ENCODE measurements at places on chromosomes 16 and 17.

DNA sequence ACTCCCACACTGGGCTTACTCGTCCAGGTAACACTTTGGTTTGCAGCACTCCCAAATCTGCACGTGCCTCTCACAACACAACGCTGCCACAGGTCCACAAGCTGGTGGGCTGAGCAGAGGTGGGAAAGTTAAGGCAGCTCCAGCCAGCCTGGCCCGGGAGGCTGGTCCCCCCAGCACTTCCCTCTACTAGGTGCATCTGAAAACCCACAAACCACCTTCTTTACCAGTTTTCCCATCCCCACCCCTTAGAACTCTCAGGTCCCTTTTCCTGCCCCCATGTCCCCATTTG is 1.4 kb upstream of the GAA start:
- DNase-seq = no peak
- peaks cover 20% of the 10 kb centered on the region for H3K4me1 ChIP-seq
- H3K4me3 ChIP-seq = no peak overlapping the region
- H3K27ac ChIP-seq = no peak overlapping the region
- no peaks in the 10 kb centered on the region for H3K36me3 ChIP-seq
- no peaks in the 10 kb centered on the region for H3K27me3 ChIP-seq

DNA sequence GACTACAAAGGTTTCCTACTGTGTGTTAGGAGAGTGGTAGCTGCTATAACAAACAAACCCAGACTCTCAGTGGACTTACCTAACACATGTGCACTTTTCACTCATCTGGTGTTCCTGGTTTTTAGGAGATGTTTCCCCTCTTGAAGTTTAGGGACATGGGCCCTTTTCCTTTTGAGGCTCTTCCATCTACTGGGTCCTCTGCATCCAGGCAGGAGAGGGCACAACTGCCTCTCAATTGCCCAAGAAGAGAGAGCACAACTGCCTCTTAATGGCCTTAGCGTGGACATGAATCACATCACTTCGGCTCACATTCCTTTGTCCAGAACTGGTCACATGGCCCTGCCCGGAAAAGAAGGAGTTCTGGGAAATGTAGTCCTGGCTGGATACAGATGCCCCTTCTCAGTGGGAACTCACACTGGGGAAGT is 9.8 kb upstream of the TNRC6C start:
- no peaks in the 10 kb centered on the region for H3K27me3 ChIP-seq
- DNase-seq = peak; percentile 26
- no peaks in the 10 kb centered on the region for H3K4me1 ChIP-seq
- no peaks in the 10 kb centered on the region for H3K36me3 ChIP-seq
- no peak overlapping the region for H3K27ac ChIP-seq

- DNase-seq = no peak
- no peak overlapping the region for H3K4me3 ChIP-seq
- H3K36me3 ChIP-seq = no peaks in the 10 kb centered on the region
- H3K4me1 ChIP-seq = no peaks in the 10 kb centered on the region
- H3K27me3 ChIP-seq = no peaks in the 10 kb centered on the region
These were observed 698.8 kb upstream of the GOT2 start for GRCh38 chr16:59432896-59433295.

- no peaks in the 10 kb centered on the region for H3K36me3 ChIP-seq
- no peaks in the 10 kb centered on the region for H3K4me1 ChIP-seq
- no peak overlapping the region for H3K27ac ChIP-seq
- no peaks in the 10 kb centered on the region for H3K27me3 ChIP-seq
- no peak for DNase-seq
These were observed 183.2 kb downstream of the CYB561 start for GRCh38 chr17:63262751-63263476.

DNA sequence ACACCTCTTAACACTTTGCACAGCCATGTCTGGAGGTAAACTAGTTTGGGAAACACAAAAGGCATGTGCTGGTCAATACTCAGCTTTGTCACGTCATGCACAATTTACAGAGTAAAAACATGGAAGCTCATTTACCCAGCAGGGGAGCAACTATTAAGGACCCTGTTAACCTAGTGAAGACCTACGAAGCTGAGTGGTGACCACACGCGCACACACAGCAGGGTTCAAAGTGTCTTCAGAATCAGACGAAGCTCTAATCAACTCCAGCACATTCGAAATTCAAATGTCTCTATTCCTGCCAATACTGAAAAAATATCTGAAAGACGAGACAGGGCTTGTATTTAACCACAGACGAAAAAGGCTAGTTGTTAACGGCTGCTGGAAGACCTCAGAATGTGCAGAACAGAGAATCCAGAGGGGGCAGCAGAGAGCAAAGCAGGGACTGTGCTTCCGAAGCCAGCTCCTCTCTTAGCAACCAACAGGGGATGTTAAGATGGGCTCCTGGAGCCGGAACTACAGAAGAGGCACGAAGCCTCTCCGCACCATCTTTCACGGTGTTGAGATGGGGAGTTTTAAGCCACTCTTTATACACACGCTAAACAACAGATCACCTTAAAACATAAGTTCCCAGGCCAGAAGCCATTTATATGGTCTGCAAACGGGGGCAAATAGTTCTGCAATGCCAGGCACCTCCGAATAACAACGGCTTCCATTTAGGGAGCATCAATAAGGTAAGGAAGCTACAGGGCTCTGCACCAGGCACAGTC is 45.7 kb downstream of the CMTM4 start:
- H3K27ac ChIP-seq = no peak overlapping the region
- H3K36me3 ChIP-seq = no peaks in the 10 kb centered on the region
- no peak overlapping the region for H3K4me3 ChIP-seq
- DNase-seq = peak; percentile 76
- H3K4me1 ChIP-seq = peaks cover 50% of the 10 kb centered on the region

- no peak for DNase-seq
- no peak overlapping the region for H3K4me3 ChIP-seq
- peaks cover 32% of the 10 kb centered on the region for H3K4me1 ChIP-seq
These were observed 2.9 kb downstream of the CRHR1 start for GRCh38 chr17:45787044-45787443.

- DNase-seq = peak; percentile 55
- H3K4me1 ChIP-seq = peaks cover 16% of the 10 kb centered on the region
- peak overlapping the region; percentile 95 for H3K27ac ChIP-seq
- no peaks in the 10 kb centered on the region for H3K27me3 ChIP-seq
- peaks cover 16% of the 10 kb centered on the region for H3K36me3 ChIP-seq
- H3K4me3 ChIP-seq = peak overlapping the region; percentile 84
These were observed 1.1 kb downstream of the MAPK3 start for GRCh38 chr16:30121741-30122571.

DNA sequence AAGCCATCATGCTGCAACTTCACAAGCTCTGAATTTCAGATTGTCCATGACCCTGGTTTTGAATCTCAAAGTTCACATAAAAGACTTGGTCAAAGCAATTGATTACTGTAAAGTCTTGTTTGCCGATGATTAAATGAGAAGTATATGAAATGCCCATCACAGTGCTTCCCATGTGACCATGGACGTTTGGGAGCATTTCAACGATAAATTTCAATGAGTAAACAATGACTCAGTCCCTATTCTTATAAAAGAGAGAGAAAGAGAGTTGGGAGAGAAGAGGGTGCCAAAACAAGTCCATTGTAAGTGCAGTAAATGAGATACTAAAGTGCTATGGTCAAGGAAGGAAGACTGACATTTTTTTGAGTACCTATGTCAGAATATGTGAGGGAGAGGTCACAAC is 276.9 kb downstream of the SOX9 start:
- DNase-seq = no peak
- H3K27me3 ChIP-seq = no peaks in the 10 kb centered on the region
- no peak overlapping the region for H3K4me3 ChIP-seq
- no peaks in the 10 kb centered on the region for H3K36me3 ChIP-seq
- no peak overlapping the region for H3K27ac ChIP-seq

DNA sequence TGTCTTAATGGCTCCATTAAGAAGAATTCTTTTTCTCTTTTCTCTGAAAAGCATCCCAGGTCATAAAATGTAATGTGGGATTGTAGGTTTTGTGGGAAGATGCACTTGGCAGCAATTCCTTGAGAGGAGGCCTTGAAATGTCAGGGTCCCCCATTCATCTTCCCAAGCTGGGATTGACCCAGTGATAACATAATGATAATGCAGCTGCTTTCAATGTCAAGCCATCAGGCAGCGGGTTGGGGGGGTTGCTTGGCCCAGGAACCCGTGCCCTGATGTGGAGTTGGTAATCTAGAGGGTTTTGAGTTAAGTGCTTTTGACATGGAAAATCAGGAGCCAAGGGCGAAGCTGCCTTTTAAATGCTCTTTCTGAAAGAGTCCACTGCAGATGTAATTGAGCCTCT is 484.0 kb downstream of the WWOX start:
- no peaks in the 10 kb centered on the region for H3K36me3 ChIP-seq
- H3K4me1 ChIP-seq = no peaks in the 10 kb centered on the region
- H3K4me3 ChIP-seq = no peak overlapping the region
- no peak overlapping the region for H3K27ac ChIP-seq
- H3K27me3 ChIP-seq = no peaks in the 10 kb centered on the region
- no peak for DNase-seq

- no peaks in the 10 kb centered on the region for H3K36me3 ChIP-seq
- no peak overlapping the region for H3K4me3 ChIP-seq
- H3K4me1 ChIP-seq = peaks cover 21% of the 10 kb centered on the region
- DNase-seq = no peak
- H3K27me3 ChIP-seq = no peaks in the 10 kb centered on the region
These were observed 22.4 kb upstream of the EIF1 start for GRCh38 chr17:41666237-41666641.

GRCh38 chr17:70355185-70355584 is 185.9 kb downstream of the KCNJ2 start:
- peaks cover 3% of the 10 kb centered on the region for H3K27me3 ChIP-seq
- no peak overlapping the region for H3K4me3 ChIP-seq
- no peak for DNase-seq
- no peaks in the 10 kb centered on the region for H3K36me3 ChIP-seq

- no peak overlapping the region for H3K4me3 ChIP-seq
- no peaks in the 10 kb centered on the region for H3K36me3 ChIP-seq
- H3K27me3 ChIP-seq = no peaks in the 10 kb centered on the region
- no peak for DNase-seq
- peaks cover 10% of the 10 kb centered on the region for H3K4me1 ChIP-seq
These were observed 59.7 kb upstream of the TNRC6C start for GRCh38 chr17:77898521-77899434.

DNA sequence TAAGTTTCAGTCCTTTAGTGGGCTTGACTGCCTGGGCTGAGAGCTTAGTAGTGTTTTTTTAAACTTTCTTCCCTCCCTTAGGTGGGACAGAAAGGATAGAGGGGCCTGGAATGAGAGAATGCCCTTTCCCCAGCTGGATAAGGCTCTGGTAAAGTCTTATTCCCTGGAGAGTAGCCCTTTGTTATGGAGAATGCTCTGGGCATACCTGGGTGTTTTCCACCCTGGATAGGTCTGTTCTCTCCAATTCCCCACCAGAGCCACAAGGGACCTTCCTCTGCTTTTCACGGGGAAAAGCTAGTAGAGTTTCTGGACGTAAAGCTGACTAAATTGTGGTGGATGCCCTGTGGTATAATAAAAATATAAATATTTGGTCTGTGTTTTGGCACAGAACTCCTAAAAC is 164.1 kb downstream of the HS3ST4 start:
- H3K27me3 ChIP-seq = no peaks in the 10 kb centered on the region
- H3K4me1 ChIP-seq = no peaks in the 10 kb centered on the region
- DNase-seq = no peak
- H3K27ac ChIP-seq = no peak overlapping the region
- no peaks in the 10 kb centered on the region for H3K36me3 ChIP-seq

GRCh38 chr17:73175962-73176565 is 11.3 kb downstream of the SSTR2 start:
- no peaks in the 10 kb centered on the region for H3K27me3 ChIP-seq
- H3K4me3 ChIP-seq = no peak overlapping the region
- H3K27ac ChIP-seq = no peak overlapping the region

GRCh38 chr16:50021544-50021943 is 3.5 kb upstream of the CNEP1R1 start:
- peaks cover 13% of the 10 kb centered on the region for H3K4me1 ChIP-seq
- no peak for DNase-seq
- no peak overlapping the region for H3K27ac ChIP-seq

GRCh38 chr17:40106760-40107521 is 6.6 kb upstream of the NR1D1 start:
- H3K27me3 ChIP-seq = no peaks in the 10 kb centered on the region
- H3K4me3 ChIP-seq = no peak overlapping the region
- no peak for DNase-seq
- peaks cover 93% of the 10 kb centered on the region for H3K4me1 ChIP-seq

GRCh38 chr16:10280262-10281170 is 98.3 kb upstream of the GRIN2A start:
- H3K27me3 ChIP-seq = no peaks in the 10 kb centered on the region
- H3K36me3 ChIP-seq = no peaks in the 10 kb centered on the region
- no peak overlapping the region for H3K4me3 ChIP-seq
- DNase-seq = no peak
- H3K27ac ChIP-seq = no peak overlapping the region

GRCh38 chr16:21656795-21657768 is 4.7 kb upstream of the IGSF6 start:
- H3K27me3 ChIP-seq = no peaks in the 10 kb centered on the region
- H3K36me3 ChIP-seq = no peaks in the 10 kb centered on the region
- H3K4me3 ChIP-seq = no peak overlapping the region
- no peak overlapping the region for H3K27ac ChIP-seq

- H3K27me3 ChIP-seq = no peaks in the 10 kb centered on the region
- no peak overlapping the region for H3K4me3 ChIP-seq
- no peak overlapping the region for H3K27ac ChIP-seq
- no peak for DNase-seq
- H3K36me3 ChIP-seq = peaks cover 22% of the 10 kb centered on the region
- H3K4me1 ChIP-seq = no peaks in the 10 kb centered on the region
These were observed 30.3 kb upstream of the CDH15 start for GRCh38 chr16:89140981-89141883.

GRCh38 chr17:55448681-55449080 is 27.0 kb upstream of the MMD start:
- H3K4me3 ChIP-seq = no peak overlapping the region
- H3K27ac ChIP-seq = no peak overlapping the region

GRCh38 chr17:7592422-7593021 is 2.6 kb upstream of the SOX15 start:
- H3K36me3 ChIP-seq = peaks cover 60% of the 10 kb centered on the region
- no peak overlapping the region for H3K4me3 ChIP-seq
- H3K27ac ChIP-seq = no peak overlapping the region
- no peak for DNase-seq
- peaks cover 14% of the 10 kb centered on the region for H3K4me1 ChIP-seq

DNA sequence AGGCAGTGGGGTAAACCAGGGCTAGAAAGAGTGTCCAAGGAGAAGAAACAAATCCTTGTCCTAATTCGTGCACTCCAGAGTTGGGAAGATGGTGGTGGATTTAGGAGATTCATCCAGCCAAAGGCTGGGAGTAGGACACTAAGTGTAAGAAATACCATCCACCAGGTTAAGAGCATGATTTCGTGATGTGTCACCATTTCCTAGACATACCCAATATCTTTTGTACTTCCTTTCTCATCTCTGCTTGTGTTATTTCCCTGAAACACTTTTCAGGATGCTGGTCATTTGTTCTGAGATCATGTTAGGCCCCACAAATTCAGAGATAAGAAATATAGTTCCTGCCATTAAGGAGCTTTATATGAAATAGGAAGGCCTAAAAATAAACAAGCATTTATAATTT is 106.3 kb upstream of the HLF start:
- H3K4me1 ChIP-seq = peaks cover 39% of the 10 kb centered on the region
- H3K36me3 ChIP-seq = no peaks in the 10 kb centered on the region
- no peaks in the 10 kb centered on the region for H3K27me3 ChIP-seq
- H3K4me3 ChIP-seq = no peak overlapping the region
- peak overlapping the region; percentile 81 for H3K27ac ChIP-seq
- no peak for DNase-seq
